Upper lobe of left lung (tissue), 6 donors: ENCODE measurements at places on chromosomes 4 and X. TPM values are rescaled to one million over a fixed set of nuclear protein-coding genes. Genes with fewer than 3 reads are reported as not detected.

TTC29 gene
- total RNA-seq = 6.3 TPM

NEUROG2 gene
- total RNA-seq = not detected

MYOZ2 gene
- total RNA-seq = not detected

PAPSS1 gene
- total RNA-seq = 56.4 TPM

MAGEA12 gene
- total RNA-seq = 0.20 TPM

H2BW2 gene
- not detected for total RNA-seq

CT47B1 gene
- not detected for total RNA-seq

IL2RG gene
- total RNA-seq = 31.4 TPM

SCRG1 gene
- total RNA-seq = not detected

CENPVL3 gene
- total RNA-seq = not detected

GRCh38 chr4:147139455-147140198, 194.0 kb upstream of the TTC29 start:
- H3K36me3 ChIP-seq = no peaks in the 10 kb centered on the region
- H3K27me3 ChIP-seq = no peaks in the 10 kb centered on the region
- H3K27ac ChIP-seq = no peak overlapping the region
- H3K4me1 ChIP-seq = no peaks in the 10 kb centered on the region
- no peak for DNase-seq
- no peak overlapping the region for H3K4me3 ChIP-seq

- H3K27me3 ChIP-seq = no peaks in the 10 kb centered on the region
- no peak overlapping the region for H3K27ac ChIP-seq
- no peaks in the 10 kb centered on the region for H3K36me3 ChIP-seq
- H3K4me1 ChIP-seq = no peaks in the 10 kb centered on the region
- no peak overlapping the region for H3K4me3 ChIP-seq
Measured at GRCh38 chr4:78218260-78218659, 161.1 kb downstream of the FRAS1 start.

DNA sequence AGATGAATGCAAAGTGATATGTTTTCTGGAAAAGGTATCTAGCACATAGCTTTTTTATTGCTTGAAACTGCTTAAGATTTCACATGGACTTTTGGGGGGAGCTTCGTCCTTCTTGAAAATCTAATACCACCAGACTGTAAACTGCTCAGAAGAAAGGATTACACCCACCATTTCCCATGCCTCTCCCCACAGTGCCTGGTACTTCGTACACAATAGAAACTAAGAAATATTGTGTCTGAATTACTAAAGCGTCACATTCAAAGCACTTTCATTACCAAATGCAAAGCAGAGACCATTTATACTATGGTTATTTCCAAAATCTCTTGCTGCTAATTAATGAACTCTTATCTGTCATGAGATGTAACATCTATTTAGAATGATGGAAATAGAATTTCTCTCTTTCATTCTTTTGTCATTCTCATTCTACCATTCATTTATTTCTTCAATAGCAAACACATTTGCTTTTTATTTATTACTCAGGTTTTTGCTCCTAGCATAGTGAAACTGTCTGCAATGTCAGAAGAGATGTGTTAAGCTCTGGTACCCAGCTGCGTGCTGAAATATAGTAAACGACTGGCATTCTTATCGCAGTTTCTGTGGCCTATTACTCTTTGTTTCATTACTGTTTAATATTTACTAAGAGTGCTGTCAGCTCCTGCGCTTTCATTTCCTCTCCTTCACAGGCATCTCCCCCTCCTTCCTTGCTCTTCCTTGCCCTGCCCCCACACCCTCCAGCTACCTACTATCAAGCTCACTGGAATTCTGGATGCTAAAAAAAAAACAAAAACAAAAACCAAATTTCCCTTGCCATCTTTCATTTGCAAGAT, 51.4 kb upstream of the RAPGEF2 start:
- no peaks in the 10 kb centered on the region for H3K4me1 ChIP-seq
- DNase-seq = no peak

GRCh38 chr4:14967982-14968381, 34.3 kb upstream of the CPEB2 start:
- DNase-seq = no peak
- H3K27ac ChIP-seq = no peak overlapping the region
- H3K36me3 ChIP-seq = no peaks in the 10 kb centered on the region
- H3K27me3 ChIP-seq = no peaks in the 10 kb centered on the region
- H3K4me1 ChIP-seq = no peaks in the 10 kb centered on the region

DNA sequence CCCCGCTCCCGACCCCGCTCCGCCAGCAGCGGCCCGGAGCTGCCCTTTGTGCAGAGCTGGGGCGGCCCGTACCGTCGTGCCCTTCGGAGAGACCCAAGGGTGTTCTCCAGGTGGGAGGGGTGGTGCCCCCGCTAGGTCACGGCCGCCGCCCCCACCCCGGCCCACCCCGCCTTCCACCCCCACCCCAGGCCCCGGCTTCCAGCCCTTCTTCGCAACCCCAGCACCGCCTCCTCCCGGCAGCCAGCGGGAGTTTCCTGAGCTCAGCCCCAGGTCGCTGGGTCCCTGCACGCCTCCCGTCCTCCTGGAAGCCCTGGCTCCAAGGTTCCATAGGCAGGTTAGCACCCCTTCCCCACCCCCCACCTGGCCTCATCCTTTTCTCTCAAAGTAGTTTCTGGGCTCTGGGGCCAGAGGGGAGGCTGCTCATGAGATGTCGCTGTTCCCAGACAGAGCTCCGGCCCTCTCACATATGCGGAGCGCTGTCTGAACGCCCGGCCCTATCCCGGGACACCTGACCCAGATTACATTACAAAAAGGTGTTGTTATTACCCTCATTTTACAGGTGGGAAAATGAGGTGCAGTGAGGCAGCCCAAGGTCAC, 25.2 kb upstream of the FGFR3 start:
- H3K4me3 ChIP-seq = peak overlapping the region; percentile 55
- H3K27ac ChIP-seq = peak overlapping the region; percentile 67
- peaks cover 62% of the 10 kb centered on the region for H3K4me1 ChIP-seq
- no peaks in the 10 kb centered on the region for H3K36me3 ChIP-seq
- H3K27me3 ChIP-seq = no peaks in the 10 kb centered on the region
- DNase-seq = peak; percentile 68

- no peak overlapping the region for H3K27ac ChIP-seq
- H3K4me1 ChIP-seq = no peaks in the 10 kb centered on the region
- no peaks in the 10 kb centered on the region for H3K36me3 ChIP-seq
- DNase-seq = no peak
Measured at GRCh38 chr4:156635051-156635450, 336.5 kb downstream of the PDGFC start.

DNA sequence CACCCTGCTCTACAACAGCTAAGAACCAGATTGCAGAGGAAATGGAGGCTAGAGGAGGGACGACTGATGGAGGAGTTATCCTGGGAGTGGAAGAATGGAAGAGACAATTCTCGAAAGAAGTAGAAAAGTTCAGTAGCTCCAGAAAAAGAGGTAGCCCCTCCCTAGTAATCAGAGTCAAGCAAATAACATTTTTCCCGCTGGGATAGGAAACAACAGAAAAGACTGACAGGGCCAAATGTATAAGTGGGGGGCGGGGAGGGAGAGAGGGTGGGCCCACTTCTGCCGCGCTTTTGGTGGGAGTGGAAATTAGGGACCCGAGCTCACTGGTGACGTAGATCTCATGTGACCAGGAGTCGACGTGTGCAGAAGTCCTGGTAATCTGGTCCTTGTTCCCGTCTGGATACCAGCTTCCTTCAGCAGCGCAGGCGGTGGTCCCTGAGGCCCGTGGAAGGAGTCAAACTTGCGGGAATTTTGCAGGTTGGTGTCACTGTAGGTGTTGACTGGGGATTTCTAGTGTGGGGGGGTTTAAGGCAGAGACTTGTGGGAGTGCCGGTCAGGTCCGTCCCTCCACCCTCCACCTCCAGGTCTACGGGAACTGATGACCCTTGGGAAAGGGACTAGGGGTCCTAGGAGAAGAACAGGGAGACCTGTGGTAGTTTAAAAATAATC, at the start of gene TCEAL9:
Gene TCEAL9, plus strand, starts transcription at position 377 of the 669 bp plus-strand sequence. CDS start 1,179 bp downstream, outside the sequence.
- DNase-seq = peak; percentile 60
- H3K36me3 ChIP-seq = no peaks in the 10 kb centered on the region
- peak within 1 kb of the TSS; percentile 90 for H3K27ac ChIP-seq
- H3K4me1 ChIP-seq = no peaks in the 10 kb centered on the region
- peak within 1 kb of the TSS; percentile 49 for H3K4me3 ChIP-seq

DNA sequence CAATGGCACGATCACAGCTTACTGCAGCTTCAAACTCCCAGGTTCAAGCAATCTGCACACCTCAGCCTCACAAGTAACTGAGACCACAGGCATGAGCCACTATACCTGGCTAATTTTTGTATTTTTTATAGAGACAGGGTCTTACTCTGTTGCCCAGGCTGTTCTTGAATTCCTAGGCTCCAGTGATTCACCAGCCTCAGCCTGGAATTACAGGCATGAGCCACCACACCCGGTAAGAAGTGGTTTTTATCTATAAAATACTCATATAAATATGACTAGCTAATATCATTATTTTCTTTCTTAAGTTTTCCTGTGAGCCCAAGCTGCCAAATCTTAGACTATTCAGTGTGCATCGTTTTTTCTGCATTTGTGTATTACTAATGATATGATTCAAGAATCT, 4.4 kb downstream of the SCFD2 start:
- no peak overlapping the region for H3K4me3 ChIP-seq
- no peak for DNase-seq
- no peaks in the 10 kb centered on the region for H3K36me3 ChIP-seq
- H3K4me1 ChIP-seq = peaks cover 26% of the 10 kb centered on the region
- H3K27me3 ChIP-seq = no peaks in the 10 kb centered on the region
- no peak overlapping the region for H3K27ac ChIP-seq

GRCh38 chr4:8838961-8839431, 32.6 kb downstream of the HMX1 start:
- H3K36me3 ChIP-seq = no peaks in the 10 kb centered on the region
- no peak overlapping the region for H3K27ac ChIP-seq
- no peaks in the 10 kb centered on the region for H3K4me1 ChIP-seq
- peak; percentile 65 for DNase-seq

DNA sequence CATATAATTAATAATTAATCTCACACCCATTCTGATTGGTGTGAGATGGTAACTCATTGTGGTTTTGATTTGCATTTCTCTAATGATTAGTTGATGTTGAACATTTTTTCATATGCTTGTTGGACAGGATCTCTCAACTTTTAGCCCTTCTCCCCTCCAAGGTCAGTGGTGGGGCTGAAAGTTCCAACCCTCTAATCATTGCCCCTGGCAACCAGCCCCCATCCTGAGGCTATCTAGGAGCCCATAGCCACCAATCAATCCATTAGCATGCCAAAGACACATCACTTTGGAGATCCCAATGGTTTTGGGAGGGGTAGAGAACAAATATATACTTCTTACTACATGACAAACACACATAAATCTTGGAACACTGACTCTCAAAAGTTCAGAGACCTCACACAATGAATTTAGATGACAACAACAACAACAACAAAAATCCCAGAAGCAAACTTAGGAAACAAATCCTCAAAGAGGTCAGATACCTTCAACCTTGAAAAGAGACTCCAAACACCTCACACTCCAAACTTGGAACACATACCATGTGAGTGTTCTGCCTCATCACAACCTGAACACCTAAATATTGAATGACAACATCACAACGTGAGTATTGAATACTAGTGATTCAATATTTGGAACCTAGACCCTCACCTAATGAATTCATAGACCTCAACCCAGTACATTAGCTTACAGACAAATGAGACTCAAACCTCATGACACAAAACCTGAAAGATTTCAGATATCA, 19.0 kb upstream of the PAGE4 start:
- no peaks in the 10 kb centered on the region for H3K4me1 ChIP-seq
- DNase-seq = no peak
- no peak overlapping the region for H3K27ac ChIP-seq
- no peaks in the 10 kb centered on the region for H3K27me3 ChIP-seq

GRCh38 chr4:19924761-19925160, 326.9 kb upstream of the SLIT2 start:
- no peaks in the 10 kb centered on the region for H3K27me3 ChIP-seq
- no peaks in the 10 kb centered on the region for H3K4me1 ChIP-seq
- no peaks in the 10 kb centered on the region for H3K36me3 ChIP-seq
- DNase-seq = no peak

DNA sequence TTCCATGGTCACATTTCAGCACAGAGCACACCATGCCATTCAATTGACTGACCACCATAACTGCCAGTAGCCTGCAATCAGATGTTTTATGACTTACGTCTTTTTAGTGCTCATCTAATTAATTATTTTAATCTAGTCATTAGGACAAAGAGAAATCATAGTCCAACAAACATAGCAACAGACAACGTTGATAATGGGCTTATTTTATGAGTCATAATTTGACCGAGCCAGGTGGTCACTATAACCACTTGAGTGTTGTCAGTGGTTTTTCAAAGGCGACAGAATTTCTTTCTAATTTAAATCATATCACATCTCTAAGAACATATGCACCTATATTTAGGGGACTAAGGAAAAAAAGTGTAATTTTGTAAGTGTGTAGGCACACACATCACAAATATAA, 1.9 kb downstream of the SEC24D start:
- H3K27me3 ChIP-seq = no peaks in the 10 kb centered on the region
- no peak overlapping the region for H3K4me3 ChIP-seq
- peaks cover 37% of the 10 kb centered on the region for H3K36me3 ChIP-seq
- H3K27ac ChIP-seq = no peak overlapping the region

- H3K4me3 ChIP-seq = no peak overlapping the region
- H3K36me3 ChIP-seq = no peaks in the 10 kb centered on the region
- H3K4me1 ChIP-seq = no peaks in the 10 kb centered on the region
- H3K27me3 ChIP-seq = no peaks in the 10 kb centered on the region
- no peak overlapping the region for H3K27ac ChIP-seq
Measured at GRCh38 chr4:89100853-89101252, 10.5 kb upstream of the TIGD2 start.

- no peaks in the 10 kb centered on the region for H3K36me3 ChIP-seq
- no peaks in the 10 kb centered on the region for H3K4me1 ChIP-seq
- no peaks in the 10 kb centered on the region for H3K27me3 ChIP-seq
- DNase-seq = no peak
- no peak overlapping the region for H3K27ac ChIP-seq
Measured at GRCh38 chr4:104235967-104236366, 258.7 kb downstream of the CXXC4 start.

GRCh38 chr4:165784672-165785071, 88.4 kb upstream of the TLL1 start:
- H3K4me1 ChIP-seq = no peaks in the 10 kb centered on the region
- no peak overlapping the region for H3K27ac ChIP-seq
- no peaks in the 10 kb centered on the region for H3K36me3 ChIP-seq
- DNase-seq = peak; percentile 44
- no peaks in the 10 kb centered on the region for H3K27me3 ChIP-seq
- H3K4me3 ChIP-seq = no peak overlapping the region

DNA sequence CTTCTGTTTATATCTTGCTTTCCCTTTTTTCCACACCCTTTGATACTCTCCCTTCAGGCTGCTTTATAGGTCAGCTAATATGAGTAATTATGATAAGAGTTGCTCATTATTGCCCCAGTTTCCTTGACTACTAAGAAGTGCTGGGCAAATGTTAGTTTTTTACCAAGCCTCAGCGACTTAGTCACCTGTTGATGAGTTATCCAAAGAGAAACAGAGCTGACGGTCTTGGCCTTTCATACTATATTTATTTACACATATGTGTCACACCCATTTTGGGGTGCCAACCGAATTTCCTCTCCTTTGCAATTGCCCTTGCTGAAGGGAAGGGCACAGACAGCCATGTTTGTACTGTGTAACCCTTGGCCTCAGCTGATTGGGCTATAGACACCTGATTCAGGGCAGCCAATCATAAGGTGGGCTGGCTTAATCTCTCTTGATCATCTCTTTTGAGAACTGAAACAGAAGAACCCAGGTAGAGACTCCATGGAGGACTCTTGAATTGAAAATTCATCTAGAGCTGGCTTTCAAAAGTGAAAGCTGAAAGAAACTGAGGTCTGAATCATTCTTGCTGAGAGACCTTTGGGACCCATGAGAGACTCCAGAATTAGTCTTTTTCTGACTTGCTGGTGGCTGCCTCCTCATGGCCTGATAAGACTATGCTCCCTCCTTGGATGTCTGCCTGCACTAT, 111.7 kb upstream of the RPS6KA3 start:
- H3K4me3 ChIP-seq = no peak overlapping the region
- no peak for DNase-seq
- no peak overlapping the region for H3K27ac ChIP-seq
- no peaks in the 10 kb centered on the region for H3K27me3 ChIP-seq
